ENCODE measurements at places on chromosomes 7 and 10.

GRCh38 chr10:43176271-43176670 is 38.0 kb downstream of the CSGALNACT2 start:
- DNase-seq: no peak

DNA sequence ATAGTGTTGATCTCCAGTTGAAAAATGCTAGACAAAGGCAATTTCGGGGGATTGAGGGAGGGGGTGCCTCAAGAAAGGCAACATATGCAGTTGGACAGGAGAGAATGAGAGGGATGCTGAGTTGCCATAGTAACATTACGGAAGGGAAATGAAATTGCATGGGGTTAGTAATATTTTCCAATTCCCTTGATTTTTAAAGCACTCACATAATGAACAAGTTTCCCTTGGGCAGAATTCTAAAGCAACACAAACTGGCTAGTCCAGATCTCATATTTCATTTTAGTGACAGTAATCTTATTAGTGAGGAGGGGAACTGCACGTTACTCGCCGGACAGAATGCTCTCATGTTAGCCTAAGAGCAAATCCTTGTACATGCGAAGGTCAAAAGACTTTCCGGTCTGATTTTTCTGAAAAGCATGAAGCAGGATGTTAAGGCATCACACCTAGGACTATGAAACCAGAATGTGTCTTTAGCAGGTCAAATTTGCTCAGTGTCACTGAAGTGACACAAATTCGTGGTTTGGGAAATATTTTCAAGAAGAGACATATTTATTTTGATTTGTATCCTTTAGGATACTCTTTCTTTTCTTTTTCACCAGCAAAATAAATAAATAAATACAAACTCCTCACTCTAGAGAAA is 165.5 kb downstream of the ANK3 start:
- no peak for DNase-seq

DNA sequence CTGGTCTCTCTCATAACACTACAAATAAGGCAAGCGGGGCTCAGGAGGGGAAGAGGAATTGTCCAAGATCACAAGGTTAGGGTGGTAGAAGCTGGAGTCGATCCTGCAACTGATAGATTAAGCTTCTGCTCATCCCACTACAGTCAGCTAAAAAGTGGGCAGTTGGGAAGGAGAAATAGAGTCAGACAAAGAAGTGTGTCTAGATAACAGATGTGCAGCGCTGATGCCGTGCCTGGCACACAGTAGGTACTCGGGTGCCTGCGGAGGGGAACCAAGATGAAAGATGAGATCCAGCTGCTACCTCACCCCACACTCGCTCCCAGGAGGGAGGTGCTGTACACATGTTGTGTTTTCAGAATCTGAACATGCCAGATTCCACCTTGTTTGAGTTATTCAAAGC is 48.1 kb upstream of the TECTB start:
- no peak for DNase-seq

- DNase-seq: no peak
Observed at GRCh38 chr7:92802406-92802805, 34.0 kb downstream of the CDK6 start.

GRCh38 chr10:131890276-131891195 is 10.3 kb upstream of the PPP2R2D start:
- no peak for DNase-seq

GRCh38 chr7:3825491-3825890 is 524.4 kb downstream of the SDK1 start:
- DNase-seq: no peak

DNA sequence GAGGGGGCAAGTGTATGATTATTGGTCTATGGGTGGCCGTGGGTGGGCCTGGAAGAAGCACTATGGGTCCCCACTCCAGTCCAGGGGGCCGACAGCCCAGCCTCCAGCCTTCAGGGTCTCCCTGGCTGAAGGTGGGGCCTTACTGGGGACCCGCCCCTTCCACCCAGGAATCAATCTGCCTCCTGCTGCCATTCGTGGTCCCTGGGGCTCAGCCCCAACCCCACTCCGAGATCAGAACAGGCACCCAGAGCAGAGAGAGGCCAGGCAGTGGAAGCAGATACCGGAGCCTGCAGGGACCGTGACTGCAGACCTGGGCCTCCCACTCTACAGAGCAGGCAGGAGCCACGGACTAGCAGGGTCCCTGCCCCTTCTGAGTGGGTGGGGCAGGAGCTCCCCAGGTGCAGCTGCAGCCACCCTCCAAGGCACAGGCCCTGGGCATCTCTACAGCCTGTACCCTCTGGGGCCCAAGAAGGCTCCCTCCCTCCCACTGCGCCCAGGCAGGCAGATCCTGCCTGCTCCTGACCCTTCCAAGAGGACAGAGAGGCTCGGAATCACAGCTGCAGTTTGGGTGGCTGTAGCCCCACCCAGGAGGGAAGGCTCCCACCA is 13.6 kb upstream of the FOXL3 start:
- DNase-seq: no peak

GRCh38 chr7:101728128-101728527 is 89.3 kb upstream of the CUX1 start:
- no peak for DNase-seq

- DNase-seq: no peak
Observed at GRCh38 chr10:103044942-103045489, 126.9 kb downstream of the CNNM2 start.

- DNase-seq: no peak
Observed at GRCh38 chr10:97230146-97230545, 44.4 kb upstream of the SLIT1 start.

- no peak for DNase-seq
Observed at GRCh38 chr10:62270020-62270419, 1.4 kb upstream of the RTKN2 start.

DNA sequence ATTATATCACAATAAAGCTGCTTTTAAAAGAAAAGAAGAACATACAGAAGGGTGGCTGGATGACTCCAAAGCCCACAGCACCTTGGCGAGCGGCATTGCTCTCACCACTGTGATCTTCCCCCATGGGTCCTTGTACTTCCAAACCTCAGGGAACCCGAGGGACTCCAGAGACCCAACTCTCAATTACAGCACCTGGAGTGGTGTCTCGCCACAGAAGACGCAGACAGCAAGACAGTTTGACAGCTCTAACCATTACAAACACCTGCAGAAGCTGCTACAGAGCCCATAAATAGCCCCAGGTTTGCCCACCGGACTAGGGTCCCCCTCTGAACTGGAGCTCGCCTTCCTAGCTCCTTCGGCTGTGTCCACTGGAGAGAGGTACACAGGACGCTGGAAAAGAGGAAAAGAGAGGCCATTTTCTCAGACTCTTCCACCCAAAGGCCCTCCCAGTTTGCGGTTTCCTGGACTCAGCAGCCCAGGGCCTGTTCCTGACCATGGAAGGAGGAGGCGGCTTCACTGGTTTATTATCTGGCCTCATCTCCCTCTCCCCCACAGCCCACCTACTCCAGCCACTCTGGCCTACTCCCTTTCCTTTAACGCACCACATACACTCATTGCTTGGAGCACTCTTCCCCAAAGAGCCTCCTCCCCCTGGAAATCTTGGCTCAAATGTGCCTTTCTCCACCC is 1.9 kb downstream of the PIK3AP1 start:
- no peak for DNase-seq

DNA sequence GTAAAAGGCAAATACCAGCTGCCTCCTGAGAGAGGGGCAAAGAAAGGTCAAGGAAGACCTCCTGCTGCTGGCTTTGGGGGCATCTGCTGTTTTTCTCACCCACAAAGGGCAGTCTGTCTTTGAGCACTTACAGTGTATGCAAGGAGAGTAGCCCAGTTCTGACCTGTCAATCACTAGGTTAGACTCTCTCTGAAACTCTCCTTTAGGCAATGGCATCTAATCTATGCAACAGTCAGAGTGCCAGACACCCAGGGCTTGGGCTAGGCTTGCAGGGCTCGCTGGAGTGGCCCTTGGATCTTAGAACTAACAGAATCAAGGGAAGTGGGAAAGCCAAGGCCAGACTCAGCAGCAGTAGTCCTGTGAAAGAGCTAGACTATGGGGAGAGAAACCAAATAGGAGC is 522.9 kb downstream of the NRG3 start:
- DNase-seq: no peak

GRCh38 chr10:122786269-122786668 is 59.4 kb downstream of the CUZD1 start:
- no peak for DNase-seq

GRCh38 chr7:156022483-156023459 is 210.5 kb upstream of the SHH start:
- no peak for DNase-seq

- no peak for DNase-seq
Observed at GRCh38 chr10:14356921-14357320, 26.2 kb upstream of the FRMD4A start.

DNA sequence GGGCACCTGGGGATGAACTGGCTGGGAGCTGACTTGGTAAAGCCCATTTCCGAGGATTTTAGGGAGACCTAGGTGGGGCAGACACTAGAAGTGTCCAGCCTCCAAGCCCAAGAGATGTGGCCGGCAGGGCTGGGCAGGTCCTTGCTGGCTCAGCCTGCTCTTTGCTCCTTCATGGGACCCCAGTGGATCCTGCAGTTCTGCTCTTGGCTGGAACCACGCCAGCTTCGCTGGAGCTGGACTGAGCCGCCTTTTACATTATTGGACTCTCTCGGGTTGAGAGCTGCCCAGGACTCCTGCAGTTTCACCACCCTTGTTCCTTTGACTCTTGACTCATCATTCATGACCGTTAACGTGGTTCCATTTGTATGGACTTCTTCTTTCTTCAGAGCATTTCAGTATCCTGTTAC is 5.7 kb downstream of the PPIF start:
- no peak for DNase-seq

DNA sequence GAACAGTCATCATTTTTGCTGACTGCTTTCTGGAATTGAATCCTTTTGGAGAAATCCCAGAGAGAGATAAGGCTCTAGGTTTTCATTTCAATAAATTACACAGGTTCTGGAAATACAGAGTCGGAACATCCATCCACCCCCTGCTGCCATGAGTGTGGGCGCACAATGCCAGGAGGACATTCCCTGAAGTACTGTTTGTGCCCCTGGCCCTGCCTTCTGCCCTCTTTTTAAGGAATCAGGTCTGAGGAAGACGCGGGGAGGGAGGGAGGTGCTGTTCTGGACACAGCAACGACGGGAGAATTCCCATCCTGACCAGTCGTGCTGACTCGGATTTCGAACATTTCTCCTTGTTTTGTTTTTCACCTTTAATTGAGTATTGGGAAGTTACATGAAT is 69.0 kb downstream of the SEC61G start:
- no peak for DNase-seq

DNA sequence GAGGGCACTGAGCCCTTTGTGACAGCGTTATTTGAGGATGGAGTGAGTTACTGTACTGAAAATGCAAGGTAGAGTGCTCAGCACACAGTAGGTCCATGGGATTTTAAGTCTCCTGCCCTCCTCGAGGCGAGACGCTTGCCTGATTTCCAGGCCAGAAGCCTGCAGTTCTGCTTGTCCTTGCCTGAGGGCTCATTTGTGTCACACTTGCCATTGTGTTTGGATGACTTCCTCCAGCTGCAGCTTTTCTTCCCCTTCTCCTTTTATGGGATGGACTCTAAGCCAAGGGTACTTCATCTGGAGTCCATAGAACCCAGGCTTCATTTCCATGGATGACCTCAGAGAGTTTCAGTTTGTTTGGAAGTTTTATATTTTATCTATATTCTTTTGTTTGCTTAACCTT is 304.2 kb upstream of the BMPER start:
- DNase-seq: no peak

GRCh38 chr10:89909752-89910151 is 208.4 kb downstream of the KIF20B start:
- no peak for DNase-seq

DNA sequence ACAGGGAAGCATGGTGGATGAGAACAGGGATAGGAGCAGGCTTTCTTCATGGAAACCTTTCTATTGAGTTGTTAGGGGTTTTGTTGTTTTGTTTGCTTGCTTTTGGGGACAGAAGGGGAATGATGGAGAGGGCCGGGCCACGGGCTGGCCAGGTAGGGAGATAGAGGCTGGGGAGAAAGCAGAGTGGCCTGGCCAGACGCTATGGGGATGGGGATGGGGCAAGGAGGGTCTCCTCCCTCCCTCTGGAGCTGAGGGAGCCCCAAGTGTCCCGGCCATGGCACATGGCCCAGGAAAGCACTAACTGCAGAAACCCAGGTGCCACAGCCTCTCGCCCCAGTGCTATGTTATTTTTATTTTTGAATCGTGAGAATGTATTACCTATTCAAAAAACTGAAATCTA is 10.0 kb downstream of the AOC1 start:
- no peak for DNase-seq

DNA sequence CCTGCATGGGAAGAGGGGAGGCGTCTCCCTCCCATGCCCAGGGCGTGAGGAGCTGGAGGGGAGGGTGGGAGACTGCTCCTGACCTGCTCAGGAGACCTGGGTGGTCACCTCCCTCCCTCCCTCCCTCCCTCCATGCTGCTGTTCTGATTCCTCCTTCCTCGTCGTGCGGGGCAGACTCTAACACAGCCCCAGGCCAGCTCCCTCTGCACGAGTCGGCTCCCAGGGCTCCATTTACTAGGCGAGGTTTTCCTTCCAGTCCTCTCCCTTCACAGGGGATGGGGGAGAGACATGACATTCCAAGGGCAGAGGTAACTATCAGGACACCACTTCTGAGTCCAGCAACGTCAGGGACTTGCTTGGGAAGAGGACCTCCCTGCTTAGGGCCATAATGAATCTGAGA is 23.6 kb downstream of the VIPR2 start:
- no peak for DNase-seq

GRCh38 chr10:94997741-94998174 is 59.3 kb downstream of the CYP2C9 start:
- DNase-seq: no peak

- DNase-seq: no peak
Observed at GRCh38 chr7:111815354-111815753, 253.1 kb upstream of the IMMP2L start.

GRCh38 chr7:10238641-10239040 is 735.0 kb upstream of the PHF14 start:
- no peak for DNase-seq

DNA sequence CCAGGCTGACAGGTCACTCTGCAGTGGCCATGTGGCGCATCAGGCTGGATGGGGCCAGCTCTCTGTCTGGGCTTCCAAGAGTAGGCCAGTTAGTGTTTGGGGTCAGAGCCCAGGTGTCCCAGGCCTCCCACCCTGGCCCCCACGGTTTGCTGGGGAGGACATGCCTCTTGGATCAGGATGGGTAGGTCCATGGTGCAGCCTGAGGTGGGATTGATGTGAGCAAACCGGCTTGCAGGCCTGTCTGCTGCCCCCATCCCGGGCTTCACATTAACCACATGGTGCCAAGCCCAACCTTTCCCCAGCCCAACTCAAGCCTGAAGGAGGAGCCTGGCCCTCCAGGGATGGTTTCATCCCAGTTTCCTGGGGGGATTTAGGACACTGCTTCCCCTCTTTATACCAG is 39.2 kb downstream of the LDB3 start:
- DNase-seq: no peak

- DNase-seq: no peak
Observed at GRCh38 chr10:30431435-30431911, 2.5 kb upstream of the MAP3K8 start.

GRCh38 chr10:105010411-105011121 is 369.5 kb downstream of the SORCS3 start:
- DNase-seq: no peak

GRCh38 chr10:116163333-116164131 is 109.5 kb downstream of the GFRA1 start:
- no peak for DNase-seq

Measured in esophagus squamous epithelium (tissue), 5 donors.